ENCODE measurements at places on chromosomes 7 and 10.

DNA sequence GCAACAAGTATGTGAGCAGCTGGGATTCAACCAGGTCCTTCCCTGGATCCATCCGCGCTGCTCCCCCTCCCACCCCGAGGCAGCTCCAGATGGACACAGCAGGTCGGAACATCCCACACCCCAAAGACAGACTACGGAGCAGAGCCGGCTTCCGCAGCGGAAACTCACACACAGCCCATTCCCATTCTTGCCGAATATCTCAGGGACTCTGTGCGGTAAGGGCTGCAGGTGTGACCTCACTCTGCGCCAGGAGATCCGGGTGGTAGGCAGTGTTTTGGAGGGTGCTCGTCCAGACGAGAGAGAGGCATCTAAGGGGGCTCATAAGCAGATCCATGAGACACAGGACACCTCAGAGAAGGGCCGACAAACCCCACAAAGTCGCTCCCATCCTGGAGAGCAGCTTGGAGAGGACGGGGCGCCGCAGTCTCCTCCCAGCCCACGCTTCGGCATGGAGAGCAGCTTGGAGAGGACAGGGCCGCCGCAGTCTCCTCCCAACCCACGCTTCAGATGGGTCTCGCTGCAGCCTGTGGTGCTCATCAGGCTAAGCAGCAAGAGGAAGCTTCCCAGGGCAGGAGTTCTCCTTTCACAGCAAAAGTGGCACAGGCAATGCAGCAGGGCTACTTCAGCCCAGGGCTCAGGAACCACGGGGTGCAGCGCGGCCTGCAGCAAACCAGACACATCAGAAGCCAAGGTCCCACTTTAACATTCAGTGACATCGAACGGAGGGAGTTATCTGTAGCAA lies 179.9 kb downstream of the DIP2C start:
- no peak for DNase-seq

DNA sequence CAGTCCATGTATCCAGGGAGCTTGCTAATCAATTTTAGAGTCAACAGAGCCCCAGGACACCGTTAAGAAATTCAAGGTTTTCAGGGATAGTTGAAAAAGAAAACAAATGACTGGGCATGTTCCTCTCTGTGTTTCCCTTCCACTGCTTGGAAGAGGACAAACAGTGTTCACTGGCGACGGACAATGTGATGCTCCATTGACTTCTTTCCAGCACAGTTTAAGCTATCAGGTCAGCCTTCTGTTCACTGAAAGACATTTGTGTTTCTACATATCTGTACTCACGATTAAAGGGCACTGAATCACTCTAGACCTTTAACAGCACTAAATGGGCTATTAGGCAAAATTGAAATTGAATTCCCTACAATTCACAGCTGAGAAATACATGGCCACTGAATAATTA lies 123.6 kb downstream of the RNLS start:
- no peak for DNase-seq

GRCh38 chr10:14665865-14666857 lies 108.5 kb downstream of the FAM107B start:
- DNase-seq: no peak

- DNase-seq: no peak
Measured at GRCh38 chr7:32580646-32581045, 85.4 kb downstream of the AVL9 start.

- DNase-seq: no peak
Measured at GRCh38 chr7:142439739-142440138, 181.9 kb upstream of the PRSS58 start.

GRCh38 chr10:112843623-112844022 lies 106.4 kb upstream of the TCF7L2 start:
- no peak for DNase-seq

DNA sequence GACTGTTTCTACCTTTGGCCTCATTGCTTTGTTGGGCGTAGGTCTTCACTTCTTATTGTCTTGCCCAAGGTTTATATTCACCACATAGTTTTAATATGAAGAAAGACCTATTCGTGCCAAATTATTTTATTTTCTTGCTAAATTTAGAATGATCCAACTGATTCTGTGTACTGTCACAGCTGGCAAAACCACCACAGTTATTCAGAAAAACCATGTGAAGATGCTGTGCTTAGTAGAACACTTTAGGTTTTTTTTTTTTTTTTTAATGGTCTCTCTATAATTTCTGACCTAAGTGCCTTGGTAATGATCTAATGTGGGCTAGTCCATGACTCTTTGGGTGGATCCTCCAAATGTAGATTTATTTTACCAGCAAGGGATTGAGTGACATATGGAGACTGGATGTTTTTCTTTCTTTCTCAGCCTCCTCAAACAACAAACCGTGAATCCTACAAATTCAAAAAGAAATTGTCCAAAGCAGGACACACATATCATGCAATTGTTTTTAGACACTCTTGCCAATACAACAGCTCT lies 243.8 kb downstream of the DYNC1I1 start:
- no peak for DNase-seq
